ENCODE measurements at places on chromosomes 7 and 10.
A peak's percentile ranks its signal among the peaks of the same experiment; 100 is the strongest.

- peak; percentile 37 for DNase-seq
Observed at GRCh38 chr10:89213191-89213808, 6.2 kb upstream of the CH25H start.

DNA sequence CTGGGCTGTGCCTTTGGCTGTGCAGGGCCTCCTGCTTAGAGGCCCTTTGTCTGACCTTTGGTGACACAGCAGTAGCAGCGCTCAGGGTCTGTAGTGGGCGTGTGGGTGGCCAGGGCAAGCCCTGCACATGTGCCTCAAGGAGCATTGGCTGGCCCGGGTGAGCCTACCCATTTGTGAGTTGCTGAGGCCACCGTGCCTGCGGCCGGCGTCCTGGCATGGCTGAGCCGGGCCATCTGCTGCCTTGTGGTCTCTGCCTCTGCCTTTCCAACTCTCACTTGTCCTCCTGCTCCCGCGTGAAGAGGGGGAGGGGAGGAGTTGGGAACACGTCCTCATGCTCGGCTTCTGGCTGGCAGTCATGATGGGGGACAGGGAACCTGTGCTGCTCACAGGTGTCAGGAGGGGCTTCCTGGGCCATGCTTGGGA lies 9.2 kb upstream of the ORAI2 start:
- peak; percentile 88 for DNase-seq

DNA sequence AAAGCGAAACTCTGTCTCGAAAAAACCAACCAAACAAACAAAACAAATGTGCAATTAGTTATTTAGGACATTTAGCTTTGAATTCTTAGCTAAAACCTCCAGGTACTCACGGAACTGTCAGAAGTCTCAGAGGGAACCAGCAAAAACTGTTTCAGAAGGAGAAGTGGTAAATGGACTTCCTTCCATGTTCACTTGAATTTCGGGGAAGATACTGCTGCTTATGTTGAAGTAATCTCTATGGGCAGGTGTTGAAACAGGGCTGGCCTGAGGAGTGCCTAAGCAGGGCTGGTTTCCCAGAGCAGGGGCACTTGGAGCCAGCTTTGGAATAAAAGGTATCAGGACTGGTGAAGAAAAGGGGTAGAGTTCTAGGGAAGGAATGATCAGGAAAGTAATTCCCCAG lies 2.4 kb upstream of the EXOC6 start:
- no peak for DNase-seq

DNA sequence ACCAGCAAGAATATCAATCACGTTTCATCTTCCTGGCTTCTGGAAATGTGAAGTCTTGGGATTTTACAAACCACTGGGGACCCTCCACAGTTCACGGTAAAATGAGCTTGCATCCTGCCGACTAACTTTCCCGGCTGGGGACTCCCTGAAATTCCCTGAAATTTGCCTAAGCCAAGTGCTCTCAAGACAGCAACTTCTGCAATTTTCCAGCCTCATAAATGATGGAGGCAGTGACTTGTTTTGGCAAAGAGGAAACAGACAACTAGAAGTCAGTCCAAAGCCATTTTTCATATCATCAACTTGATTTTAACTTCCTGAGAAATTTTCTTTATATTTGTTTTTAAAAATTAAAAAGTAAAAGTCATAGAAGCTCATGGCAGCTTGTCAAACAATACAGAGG lies 212.3 kb downstream of the FANK1 start:
- no peak for DNase-seq

- no peak for DNase-seq
Observed at GRCh38 chr7:223118-223800, 30.9 kb downstream of the FAM20C start.

- no peak for DNase-seq
Observed at GRCh38 chr7:139709485-139709884, 68.3 kb downstream of the HIPK2 start.

GRCh38 chr10:89171263-89171872 lies 35.7 kb downstream of the CH25H start:
- DNase-seq, result no peak

GRCh38 chr10:127158662-127159061 lies 37.7 kb downstream of the INSYN2A start:
- DNase-seq, result no peak

DNA sequence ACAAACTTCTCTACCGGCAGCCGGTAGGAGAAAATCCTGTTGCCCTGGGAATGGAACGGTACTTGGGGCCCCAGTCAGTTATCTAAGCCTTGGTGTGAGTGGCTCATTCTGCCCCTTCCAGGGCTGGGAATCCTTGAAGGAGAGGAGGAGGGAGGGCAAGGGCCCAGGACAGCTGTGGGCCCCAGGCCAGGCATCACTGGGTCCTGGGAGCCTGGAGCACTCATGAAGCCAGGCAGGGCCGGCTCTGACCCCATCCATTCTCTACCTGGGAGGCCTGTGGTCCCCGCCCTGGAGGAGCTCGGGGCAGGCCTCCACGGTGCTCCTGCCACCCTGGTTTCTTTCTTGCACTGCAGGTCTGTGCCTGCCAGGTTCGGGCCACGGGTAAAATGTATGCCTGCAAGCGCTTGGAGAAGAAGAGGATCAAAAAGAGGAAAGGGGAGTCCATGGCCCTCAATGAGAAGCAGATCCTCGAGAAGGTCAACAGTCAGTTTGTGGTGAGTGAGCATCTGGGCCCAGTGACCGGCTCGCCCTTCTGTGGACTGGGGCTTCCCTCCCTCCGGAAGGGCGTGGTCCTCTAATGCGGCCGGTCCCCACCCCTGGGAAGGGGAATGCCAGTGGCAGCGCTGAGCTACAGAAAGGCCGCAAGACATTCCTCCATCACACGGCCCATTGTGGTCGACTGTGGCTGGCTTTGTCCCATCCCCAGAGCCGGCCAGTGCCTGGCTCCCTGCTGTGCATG lies 111.3 kb downstream of the RGS10 start:
- DNase-seq, result no peak

DNA sequence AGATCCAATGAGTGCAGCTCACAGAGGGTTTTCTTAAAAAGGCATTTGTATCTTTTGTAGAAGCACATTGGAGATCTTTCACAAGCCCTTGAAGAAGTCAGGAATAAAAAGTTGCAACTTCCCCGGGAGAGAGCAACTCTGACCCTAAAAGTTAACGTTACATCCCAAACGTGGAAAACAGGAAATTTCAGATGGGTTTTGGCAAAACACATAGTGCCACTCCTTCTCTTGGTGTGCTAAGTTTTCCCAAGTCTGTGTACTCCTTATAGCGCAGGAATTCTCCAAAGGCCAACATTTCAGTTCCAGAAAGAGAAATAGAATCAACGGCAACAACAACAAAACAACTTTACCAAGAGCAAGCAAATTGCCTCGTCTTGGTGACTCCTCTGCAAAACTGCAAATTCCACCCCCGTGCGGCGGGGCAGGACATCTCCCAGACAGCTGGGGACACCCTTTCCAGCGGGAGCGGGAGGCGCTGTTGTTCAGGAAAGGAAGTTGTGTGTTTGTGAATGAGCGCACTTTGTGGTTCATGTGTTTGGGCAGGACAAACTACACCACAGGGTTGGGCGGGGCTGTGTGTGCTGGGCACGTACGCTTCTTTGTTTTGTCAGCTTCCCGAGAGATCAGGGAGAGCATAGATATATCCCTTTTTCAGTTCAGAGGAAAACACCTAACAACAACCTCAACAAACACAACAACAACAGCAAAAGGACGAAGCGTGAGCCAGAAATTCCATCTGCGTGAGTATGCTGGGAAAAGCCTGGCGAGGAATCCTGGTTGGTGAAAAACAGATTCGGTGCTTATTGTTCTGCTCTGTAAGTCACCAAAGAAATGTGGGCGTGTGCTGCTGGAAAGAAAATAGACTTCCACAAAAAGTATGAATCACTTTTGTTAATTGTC lies 294.7 kb upstream of the PITRM1 start:
- no peak for DNase-seq

DNA sequence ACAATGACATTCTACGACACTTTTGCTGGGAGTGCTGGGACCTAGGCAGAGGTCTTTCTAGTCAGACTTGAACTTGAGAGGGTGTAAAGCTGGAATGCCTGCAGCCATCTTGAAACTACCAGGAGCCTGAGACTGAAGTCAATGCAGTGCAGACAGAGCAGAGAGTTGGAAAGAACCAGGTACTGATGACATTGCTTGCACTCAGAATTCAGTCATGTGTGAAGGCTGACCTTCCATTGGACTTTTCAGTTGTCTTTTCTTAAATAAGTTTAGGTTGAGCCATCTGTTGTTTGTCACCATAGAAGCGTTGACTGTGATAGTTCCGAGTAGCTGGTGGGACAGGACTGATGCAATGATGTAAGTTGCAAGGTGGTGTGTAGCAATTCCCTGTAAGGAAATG lies 3.1 kb upstream of the PLPP4 start:
- DNase-seq, result peak; percentile 29

DNA sequence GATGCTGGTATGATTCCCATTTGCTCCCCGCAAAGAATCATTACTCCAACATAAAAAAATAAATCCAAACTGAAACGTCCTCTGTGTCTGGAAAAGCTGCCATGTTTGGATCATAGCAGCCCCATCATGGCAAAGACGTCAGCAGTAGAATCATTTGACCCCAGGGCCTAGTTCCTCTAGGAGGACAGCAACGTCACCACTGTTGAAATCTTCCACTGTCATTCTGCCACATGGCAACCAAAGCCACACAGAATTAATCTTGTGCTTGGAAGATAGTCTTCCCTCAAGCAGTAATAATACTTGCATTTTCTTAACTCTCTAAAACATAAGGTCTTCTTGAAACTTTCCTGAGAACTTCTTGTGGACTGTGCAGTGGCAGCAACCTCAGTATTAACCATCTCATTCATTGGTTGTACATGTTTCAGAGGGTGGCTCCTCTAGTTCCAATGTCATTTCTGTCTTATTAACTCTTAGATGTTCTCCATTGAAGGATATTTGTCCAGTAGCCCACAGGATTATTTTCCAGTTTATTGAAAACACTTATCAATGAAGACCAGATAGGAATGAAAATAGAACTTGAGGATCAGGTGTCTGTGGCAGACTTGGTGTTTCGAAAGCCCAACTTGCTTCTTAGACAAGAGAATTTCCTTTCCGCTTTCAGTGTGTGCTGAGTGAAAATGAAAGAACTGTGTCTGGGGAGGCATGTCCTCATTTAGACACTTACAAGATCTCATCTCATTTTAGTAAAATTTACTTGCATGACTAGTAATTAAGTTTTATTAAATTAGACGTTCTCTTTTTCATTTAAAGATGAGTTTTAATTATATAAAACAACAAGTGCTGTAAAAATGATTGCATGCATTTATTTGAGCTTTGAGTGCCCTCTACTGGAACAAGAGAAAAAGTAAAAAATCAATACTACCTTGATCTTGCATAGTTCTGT lies 28.9 kb upstream of the INHBA start:
- DNase-seq, result peak; percentile 30

DNA sequence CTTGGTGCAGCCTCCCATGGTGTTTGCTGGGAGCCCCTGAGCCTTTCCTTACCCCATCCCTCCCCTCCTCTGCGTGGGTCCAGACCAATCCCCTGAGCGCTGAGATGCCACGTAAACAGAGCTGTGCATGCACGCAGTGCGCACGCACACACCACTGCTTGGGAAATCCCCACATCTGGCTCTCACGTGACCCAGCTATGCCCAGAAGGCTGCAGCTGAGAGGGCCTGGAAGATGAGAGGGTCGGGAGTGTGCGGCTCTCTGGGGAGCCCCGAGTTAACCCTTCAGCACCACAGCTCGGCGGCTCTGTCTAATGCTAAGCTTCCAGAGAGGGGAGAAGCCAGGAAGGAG lies 177.2 kb downstream of the SH3PXD2A start:
- DNase-seq, result peak; percentile 62

DNA sequence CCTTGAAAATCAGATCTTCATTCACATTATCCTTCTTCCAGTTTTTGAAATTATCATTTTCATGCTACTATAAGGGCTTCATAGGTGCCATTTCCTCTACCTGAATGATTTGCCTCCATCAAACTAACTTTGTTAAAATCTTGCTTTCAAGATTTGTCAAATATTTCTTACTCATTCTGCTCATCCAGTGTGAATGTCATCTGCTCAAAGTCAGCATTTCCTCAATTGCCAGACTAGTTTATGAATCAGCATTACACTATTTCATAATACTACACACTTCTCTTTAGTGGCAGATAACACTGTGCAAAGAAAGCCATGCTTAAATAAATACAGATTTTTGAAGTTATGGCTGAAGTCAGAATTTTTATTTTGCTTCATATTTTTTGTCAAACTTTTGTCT lies 21.3 kb upstream of the LIPF start:
- DNase-seq, result no peak

DNA sequence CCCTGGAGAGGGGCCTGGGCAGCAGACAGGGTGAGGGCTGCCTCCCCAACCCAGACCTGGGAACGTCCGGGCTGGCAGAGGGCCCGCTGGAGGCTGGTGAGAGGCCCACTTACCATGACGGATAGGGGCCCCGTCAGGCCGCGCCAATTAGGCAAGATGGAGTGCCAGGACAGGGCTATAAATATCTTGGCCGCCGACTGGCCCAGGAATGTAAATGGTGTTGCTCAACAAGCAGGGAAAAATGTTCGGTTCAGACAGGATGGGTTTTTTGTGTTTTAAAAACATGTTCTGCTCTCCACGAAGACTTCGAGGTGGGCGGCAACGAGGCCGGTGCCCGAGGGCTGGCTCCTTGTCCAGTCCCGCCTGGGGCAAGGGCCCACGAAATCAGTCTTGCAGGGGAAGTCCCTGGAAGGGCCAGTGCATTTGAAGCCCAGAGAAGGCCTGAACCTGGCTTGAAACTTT lies 35.8 kb upstream of the ELN start:
- no peak for DNase-seq

GRCh38 chr10:129659508-129660268 lies 192.6 kb downstream of the MGMT start:
- no peak for DNase-seq

DNA sequence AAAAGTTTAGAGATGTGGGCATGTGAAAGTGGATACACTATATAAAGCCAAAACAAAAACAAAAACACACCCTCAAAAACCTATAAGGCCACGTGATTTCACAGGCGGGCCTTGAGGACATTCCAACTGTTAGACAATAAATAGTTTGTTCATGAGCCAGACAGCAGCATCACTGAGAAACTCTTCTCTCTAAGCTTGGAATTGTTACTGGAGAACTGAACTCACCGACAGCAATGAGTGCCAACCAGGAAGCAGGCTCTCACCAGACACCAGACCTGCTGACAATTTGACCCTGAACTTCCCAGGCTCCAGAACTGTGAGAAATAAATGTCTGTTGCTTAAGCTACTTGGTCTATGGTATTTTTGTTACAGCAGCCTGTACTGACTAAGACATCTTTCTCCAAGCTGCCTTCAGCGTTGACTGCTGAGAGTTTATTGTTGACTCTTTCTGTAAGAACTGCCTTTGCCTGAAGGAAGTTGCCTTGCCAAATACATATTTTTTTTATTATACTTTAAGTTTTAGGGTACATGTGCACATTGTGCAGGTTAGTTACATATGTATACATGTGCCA lies 107.5 kb downstream of the EPDR1 start:
- DNase-seq, result no peak

GRCh38 chr10:129161150-129161549 lies 305.9 kb upstream of the MGMT start:
- no peak for DNase-seq

Data from NCI-H82 (cell line).